ENCODE measurements at places on chromosomes 12 and 14.

DNA sequence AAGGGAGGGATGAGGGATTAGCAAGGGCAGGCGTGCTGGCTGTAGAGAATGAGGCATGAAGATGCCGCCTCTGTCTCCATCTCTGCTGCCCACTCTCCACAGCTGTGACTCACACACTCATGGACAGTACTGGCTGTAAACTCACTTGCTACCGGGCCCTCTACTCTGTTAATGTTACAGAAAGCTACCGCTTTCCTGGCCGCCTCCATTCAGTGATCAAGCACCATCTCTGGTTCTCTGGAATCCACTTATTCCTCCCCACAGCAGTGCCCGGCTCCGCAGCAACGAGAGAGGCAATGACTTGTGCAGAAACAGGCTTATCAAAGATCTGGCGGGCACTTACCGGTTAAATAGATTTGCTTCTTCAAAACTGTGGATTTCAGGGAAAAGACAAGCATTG is 34.8 kb downstream of the AMN start:
- DNase-seq: no peak

- no peak for DNase-seq
Observed at GRCh38 chr12:119363490-119363889, 29.0 kb downstream of the CCDC60 start.

DNA sequence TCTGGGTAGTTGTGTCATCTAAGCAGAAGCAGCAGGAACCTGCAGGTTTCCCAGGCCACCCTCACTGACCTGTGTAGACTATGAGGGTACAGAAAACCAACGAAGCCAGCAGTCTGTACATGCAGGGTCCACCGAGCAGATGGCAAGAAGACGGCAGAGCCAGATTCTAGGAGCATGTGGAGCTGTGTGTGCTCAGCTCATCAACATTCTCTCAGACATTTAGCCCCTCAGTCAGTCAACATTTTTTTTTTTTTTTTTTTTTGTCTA is 7.3 kb upstream of the ASIC1 start:
- DNase-seq: no peak

GRCh38 chr12:5506821-5507231 is 74.9 kb downstream of the NTF3 start:
- peak; percentile 54 for DNase-seq

DNA sequence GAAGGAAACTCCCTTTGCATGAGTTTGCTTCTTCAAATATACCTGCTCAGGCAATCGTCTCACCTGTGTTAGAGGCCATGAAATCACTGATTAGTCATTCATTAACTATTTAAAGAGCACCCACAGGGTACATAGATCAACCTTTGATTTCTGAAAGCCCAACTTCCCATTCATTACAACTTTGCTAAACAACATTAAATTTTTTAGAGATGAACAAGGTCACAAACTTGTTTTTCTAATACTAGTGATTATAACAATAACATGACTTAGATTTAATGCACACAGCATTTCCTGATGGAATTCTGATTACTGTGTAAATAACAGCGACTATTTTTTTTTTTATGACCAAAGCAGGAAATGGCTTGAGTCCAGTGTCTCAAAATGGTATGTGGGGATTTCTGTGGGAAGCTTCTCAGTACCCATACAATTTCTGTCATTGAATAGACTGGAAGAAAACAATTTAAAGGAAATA is 5.4 kb upstream of the ERO1A start:
- DNase-seq: no peak

GRCh38 chr12:6840761-6841515 is at the start of gene GNB3:
TSS of gene GNB3 (plus strand) at chr12:6840925. CDS start at chr12:6841288, 363 bp downstream.
- no peak for DNase-seq

DNA sequence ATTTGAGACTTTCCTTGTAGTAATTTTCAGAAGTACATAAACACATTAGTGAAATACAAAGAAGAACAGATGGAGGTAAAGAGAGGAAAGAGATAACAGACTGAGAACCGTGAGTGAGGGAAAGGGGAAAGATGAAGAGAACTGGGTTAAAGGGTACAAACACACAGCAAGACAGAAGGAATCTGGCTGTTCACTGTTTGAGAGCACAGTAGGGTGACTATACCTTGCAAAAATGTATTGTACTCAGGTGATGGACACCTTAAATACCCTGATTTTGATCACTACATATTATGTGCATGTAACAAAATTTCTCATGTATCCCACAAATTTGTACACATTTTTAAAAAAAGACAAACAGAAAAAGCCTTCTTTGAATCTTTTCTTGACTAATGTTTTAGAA is 2.7 kb upstream of the TRHDE start:
- DNase-seq: no peak

GRCh38 chr12:93707836-93708235 is 30.7 kb downstream of the CRADD start:
- DNase-seq: no peak

GRCh38 chr14:52011523-52011922 is 22.2 kb downstream of the RTRAF start:
- no peak for DNase-seq

- no peak for DNase-seq
Observed at GRCh38 chr14:60197629-60198303, 32.6 kb upstream of the DHRS7 start.

- DNase-seq: no peak
Observed at GRCh38 chr14:55968741-55969140, 149.5 kb upstream of the PELI2 start.

DNA sequence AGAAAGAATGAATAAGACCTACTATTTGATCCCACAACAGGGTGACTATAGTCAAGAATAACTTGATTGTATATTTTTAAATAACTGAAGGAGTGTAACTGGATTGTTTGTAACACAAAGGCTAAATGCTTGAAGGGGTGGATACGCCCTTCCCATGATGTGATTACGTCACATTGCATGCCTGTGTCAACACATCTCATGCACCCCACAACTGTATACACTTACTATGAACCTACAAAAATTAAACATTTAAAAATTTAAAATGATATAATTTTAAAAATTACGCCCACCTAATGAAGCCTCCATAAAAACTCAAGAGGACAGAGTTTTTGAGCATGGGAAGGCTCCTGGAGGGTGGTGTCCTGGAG is 94.5 kb downstream of the SCARB1 start:
- no peak for DNase-seq

- no peak for DNase-seq
Observed at GRCh38 chr12:57517187-57517586, 3.1 kb downstream of the DDIT3 start.

DNA sequence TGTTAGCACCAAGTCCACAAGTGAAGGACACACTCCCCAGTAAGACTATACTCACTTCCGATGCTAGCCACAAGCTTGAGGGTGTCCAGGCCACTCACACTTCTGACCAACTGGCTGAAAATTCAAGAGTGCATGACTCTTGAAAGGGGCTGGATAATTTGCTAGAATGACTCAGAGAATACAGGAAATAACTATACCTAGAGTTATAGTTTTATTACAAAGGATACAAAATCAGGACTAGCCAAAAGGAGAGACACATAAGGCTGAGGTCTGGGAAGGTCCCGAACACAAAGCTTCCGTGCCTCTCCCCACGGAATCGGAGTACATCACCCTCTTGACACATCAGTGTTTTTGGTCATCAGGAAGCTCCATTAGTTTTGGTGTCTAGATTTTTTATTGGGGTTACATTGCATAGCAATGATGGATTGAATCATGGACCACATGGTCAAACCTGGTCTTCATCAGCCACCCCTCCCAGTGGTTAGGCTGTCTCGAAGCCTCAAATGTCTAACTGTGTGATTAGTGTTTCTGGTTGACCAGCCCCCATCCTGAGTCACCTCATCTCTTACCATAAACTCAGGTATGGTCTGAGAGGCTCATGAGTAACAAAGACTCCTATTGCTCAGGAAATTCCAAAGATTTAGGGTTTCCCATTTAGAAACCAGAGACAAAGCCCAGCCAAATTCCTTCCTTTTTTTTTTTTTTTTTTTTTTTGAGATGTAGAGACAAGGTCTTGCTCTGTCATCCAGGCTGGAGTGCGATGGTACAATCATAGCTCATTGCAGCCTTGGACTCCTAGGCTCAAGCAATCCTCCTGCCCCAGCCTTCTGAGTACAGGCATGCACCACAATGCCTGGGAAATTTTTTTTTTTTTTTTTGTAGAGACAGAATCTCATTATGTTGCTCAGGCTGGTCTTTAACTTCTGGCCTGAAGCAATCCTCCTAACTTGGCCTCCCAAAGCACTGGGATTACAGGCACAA is 472.0 kb upstream of the TBX3 start:
- no peak for DNase-seq

DNA sequence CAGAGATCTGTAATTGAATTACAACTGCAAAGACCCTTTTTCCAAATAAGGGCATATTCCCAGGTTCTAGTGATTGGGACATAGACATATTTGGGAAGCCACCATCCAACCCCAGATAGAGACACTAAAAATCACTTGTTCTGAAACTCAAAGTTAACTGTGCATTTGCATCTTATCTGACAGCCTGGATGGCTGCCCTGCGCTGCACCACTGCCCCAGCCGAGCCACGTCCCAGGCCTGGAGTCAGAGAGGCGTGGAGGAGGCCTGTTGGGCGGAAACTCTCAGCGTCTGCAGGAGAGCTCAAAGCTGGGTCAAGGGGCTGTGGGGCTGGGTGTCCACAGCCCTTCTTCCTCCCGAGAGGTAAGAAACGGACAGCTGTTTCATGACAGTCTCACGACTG is 124.4 kb downstream of the RIMBP2 start:
- DNase-seq: no peak

DNA sequence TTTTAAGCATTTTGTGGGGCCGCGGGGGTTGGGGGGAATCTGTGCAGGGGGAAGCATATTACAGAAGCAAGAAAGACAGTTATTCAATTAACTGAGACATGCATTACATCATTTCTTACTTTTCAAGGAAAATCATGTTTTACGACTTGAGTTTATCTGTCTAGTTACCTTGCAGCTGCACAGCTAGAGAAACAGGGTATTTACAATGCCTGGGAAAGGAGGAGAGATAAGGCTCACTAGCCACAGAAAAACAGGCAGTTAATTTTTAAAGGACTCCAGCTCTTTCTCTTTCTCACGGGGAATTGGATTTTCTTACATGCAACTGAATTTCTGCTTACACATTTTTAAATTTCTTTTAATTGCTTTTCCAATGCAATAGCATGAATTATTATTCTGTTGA is 22.2 kb downstream of the FCF1 start:
- no peak for DNase-seq

DNA sequence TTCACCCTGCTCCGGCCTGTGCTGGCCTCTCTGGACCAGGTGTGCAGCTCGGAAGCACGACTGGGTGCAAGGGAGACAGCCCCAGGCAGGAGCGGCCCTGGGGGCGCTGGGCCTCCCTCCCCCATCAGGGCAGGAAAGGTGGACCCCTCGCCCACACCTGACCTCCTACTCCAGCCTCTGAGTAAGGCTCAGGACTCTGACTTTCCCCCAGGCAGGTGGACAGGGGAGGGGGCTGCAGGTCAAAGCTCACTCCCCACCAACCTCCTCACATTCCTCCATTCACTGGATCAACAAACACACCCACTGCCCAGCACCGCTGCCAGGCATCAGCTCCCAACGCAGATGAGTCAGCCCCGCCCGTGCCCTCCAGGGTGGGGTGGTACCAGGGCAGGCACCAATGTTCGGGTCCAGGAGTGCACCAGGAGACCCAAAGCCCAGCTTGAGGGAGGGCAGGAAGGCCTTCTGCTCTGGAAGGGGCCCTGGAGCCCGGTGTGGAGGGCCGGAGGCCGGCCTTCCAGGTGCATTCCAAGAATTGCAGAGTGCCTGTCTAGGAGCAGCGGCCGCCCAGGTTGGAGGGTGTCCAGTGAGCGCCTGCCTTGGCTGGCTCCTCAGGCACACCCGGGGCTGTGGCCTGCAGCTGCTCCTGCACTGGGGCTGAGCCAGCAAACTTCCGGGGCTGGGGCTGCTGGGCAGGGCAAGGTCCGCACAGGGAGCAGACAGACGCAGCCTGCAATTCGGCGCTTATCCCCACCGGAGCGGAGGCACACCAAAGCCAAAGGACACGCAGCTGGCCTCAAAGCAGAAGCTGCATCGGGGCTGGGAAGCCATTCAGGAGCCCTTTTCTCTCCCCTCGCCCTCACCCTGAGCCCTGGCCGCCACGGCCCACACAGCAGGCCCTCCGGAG is 1.6 kb upstream of the INF2 start:
- DNase-seq: peak; percentile 88

DNA sequence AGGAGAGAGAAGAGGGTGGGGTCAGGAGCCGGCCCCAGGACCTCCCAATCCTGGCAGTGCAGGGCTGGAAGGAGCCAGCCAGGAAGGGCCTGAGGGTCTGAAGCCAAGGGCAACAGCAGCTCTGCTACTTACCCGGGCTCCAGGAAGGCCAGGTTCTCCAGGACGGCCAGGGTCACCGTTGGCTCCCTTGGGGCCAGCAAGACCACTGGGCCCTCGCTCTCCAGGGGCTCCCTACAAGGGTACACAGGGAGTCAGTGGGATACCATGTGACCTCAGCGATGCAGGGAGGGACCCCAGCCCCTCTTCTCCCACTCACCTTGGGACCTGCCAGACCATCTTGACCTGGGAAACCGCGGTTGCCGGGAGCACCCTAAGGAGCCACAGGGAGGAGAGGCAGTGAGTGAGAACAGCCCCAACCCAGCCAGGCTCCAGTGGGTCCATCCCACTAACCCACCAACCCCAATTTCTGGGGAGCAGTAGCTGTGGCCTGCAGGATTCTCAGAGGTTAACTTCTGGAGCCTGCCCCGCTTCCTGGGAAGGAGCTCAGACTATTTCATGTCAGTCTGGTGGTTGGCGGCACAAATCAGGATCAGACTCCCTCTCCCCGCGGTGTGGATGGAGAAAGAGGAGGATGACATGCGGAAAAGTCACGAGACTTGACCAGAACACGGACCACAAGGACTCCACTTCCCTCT is 18.5 kb downstream of the COL2A1 start:
- no peak for DNase-seq

GRCh38 chr14:50389668-50390441 is 6.8 kb downstream of the CDKL1 start:
- DNase-seq: no peak

- no peak for DNase-seq
Observed at GRCh38 chr12:905261-906031, 44.0 kb downstream of the RAD52 start.

GRCh38 chr12:82486524-82487235 is 128.4 kb downstream of the METTL25 start:
- no peak for DNase-seq

- no peak for DNase-seq
Observed at GRCh38 chr12:90972226-90972625, 17.2 kb upstream of the CCER1 start.

DNA sequence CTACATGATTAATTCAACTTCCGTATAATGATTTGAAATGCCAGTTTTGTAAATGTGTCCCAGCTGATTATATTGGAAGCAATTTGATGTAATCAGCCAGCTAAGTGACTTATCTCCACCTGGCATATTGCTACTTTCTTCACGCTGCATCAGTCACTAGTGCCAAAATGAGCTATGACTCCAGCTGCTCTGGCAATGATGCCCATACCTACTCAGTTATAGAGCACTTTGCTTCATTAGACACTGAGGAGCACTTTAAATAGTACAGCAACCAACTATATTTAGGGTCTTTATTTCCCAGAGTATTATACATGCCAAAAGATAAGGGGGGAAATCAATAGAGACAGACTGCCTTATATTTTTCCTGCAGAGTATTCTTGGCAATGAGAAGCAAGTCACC is 67.9 kb upstream of the LIN7A start:
- no peak for DNase-seq

GRCh38 chr14:61101803-61102548 is 120.9 kb downstream of the SLC38A6 start:
- peak; percentile 43 for DNase-seq

- no peak for DNase-seq
Observed at GRCh38 chr12:131052063-131052781, 98.5 kb downstream of the ADGRD1 start.

- DNase-seq: peak; percentile 86
Observed at GRCh38 chr14:77033622-77034589, 5.4 kb upstream of the IRF2BPL start.

GRCh38 chr14:50932592-50933495 is 11.4 kb downstream of the PYGL start:
- DNase-seq: no peak

Measured in right hindlimb (tissue), 1 donor.